ENCODE measurements at places on chromosomes 16 and 17.

DNA sequence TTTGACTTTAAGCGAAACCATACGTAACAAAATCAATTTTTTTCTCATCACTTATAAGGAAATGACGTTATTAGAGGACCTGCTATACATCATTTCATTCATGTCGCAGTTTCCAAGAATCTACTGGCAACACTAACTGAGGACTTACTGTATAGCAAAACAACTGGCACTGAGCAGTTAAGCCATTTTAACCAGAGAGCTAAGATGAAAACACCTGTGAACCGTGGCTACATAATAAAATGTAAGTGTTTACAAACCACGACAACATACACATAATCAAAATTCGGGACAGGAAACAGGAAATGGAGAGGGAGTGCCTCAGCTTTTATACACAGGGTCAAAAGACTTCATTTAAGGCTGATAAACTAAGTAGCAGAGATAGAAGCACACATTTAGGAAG is 29.5 kb downstream of the METTL16 start:
- no peak for DNase-seq

GRCh38 chr17:72602517-72603419 is 481.9 kb downstream of the SOX9 start:
- DNase-seq, result peak; percentile 88

DNA sequence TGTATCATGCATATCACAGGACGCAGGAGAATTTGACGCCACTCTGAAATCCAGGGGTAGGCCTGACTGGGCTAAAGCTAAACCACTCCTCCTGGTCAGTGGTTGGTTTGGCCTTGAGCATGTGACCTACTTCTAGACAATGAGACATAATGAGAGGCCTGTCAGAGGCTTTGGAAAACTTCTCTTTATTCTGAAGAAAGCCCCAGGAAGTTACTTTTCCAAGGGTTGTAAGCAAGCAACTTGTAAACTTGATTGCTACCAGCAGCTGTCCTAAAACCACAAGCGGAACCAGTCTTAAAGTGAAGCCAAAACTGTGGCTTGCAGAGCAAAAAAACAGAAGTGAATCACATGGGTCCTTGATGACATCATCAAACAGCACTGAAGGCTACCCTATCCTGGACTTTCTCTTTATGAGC is 138.2 kb upstream of the COX10 start:
- DNase-seq, result no peak

DNA sequence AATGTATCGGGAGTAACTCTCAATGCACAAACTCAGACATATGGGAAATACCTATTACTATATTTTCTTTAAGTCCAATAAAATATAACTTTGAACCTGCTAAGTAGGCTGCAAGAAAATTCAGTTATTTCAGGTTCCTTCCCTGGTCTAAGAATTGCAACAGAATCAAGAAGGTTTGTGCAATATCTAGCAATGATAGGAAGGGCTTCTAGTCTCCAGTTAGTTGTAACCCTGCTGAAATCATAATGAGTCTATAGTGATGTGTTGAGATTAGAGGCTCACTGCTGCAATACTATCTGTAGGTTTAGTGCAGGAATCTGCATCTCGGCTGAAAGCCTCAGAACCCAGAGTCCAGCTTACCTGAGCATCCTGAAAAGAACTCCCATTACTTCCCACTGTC is 110.5 kb downstream of the PMP22 start:
- DNase-seq, result no peak

GRCh38 chr17:28161311-28161710 is 118.8 kb downstream of the NLK start:
- DNase-seq, result no peak

GRCh38 chr17:10683853-10684252 is 13.5 kb downstream of the SCO1 start:
- DNase-seq, result peak; percentile 72

DNA sequence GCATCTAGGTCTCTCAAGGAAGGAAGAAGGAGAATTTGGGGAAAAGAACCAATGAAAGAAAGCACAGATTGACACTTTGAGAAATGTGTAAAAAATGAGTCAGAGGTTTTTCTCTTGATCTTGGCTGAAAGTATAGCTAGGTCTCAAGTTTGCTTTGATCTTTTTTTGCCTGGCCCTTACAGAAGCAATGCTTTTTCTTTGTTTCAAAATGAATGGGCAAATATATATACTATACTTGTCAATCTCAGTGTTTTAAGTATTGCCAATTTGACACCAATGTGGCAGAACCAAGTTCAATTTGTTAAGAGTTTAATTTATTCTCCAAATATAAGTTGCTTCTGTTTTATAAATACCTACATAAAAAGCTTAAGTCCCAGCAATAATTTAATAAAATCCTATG is 119.6 kb downstream of the PPM1E start:
- no peak for DNase-seq

DNA sequence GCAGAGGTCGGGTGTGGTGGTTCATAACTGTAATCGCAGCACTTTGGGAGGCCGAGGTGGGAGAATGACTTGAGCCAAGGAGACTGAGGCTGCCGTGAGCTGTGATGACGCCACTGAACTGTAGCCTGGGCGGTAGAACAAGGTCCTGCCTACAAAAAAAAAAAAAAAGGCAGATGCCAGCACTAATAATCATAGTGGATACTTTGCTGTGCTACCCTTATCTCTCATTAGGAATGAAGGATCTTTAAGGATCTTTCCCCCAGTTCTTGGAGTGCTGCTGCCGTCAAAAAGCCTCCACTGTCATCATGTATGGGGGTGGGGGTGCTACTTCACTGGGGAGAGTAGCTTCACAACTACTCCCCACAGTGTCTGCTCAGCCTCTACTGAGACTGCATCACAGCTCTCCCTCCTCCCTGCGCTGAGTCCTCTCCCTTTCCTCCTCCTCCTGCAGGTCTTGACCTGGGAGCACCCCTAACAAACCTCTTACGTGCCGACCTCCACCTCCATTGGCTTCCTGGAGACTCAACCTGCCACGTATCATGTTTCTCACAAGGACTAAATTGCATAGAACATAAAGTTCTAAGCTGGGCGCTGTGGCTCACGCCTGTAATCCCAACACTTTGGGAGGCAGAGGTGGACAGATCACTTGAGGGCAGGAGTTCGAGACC is 24.4 kb upstream of the ST6GALNAC1 start:
- DNase-seq, result peak; percentile 3

GRCh38 chr17:76078860-76079534 is at the start of gene ZACN:
ZACN (plus strand) TSS chr17:76079182; CDS start chr17:76079265, 83 bp downstream.
- peak; percentile 38 for DNase-seq

DNA sequence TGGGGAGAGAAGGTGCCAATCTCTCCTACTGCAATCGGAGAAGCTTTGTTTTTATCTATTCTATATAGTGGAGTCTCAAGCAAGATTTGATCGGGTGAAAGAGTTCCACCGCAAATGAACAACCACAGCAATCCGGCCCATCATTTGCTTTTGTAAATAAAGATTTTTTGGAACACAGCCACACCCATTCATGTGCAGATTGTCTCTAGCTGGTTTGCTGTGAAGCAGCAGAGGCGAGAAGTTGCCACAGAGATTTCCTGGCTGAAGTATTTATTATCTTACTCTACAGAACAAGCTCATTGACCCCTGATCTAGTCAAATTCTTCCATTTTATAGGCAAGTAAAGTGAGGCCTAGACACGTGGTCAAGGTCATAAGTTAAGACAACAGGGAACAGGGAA is 195.5 kb upstream of the TNRC6C start:
- DNase-seq, result peak; percentile 49

GRCh38 chr16:66656547-66656946 is 40.0 kb downstream of the CMTM4 start:
- no peak for DNase-seq

- peak; percentile 86 for DNase-seq
Observed at GRCh38 chr17:74920642-74921025, 2.4 kb downstream of the USH1G start.

GRCh38 chr17:70891306-70891705 is 722.0 kb downstream of the KCNJ2 start:
- DNase-seq, result no peak

DNA sequence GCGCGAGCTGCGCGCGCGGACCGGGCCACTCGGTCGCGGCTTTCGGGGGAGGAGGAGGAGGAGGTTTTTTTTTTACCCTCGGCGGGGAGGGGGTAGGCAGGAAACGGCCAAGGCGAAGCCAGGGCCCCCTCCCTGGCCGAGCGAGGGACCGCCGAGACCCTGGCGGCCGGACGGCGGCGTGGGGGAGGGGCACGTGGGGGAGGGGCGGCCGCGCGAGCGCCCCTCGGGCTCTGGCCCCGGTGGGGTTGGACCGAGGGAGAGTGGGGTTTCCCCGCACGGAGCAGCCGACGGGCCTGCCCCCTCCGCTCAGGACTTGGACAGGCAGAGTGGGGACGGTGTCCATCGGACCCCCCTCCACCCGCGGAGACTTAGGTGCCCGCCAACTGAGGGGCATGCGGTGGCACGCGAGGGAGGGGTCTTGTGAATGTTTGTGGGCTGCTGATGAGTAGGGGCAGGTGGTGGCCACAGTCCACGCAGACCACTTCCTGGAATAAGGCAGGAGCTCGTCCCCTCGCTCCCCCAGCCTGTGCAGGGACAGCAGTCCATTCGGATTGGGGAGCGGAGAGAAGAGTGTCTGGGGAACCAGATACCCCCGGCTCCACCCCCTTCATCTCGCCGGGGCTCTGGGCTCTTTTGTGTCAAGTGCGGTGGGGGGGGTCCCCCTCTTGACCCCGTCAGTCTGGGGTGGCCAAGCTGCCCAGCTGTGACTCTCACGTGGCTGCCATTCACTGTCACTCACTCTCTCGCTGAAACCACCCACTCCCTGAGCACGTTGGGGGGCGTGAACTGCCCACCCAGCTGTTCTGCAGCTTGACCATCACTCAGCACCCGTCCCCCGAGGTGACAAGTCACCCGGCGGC is 3.0 kb upstream of the CHD3 start:
- DNase-seq, result peak; percentile 97

GRCh38 chr17:44878627-44879221 is 20.5 kb downstream of the EFTUD2 start:
- peak; percentile 87 for DNase-seq
